ENCODE measurements at places on chromosomes 1 and 21.

GRCh38 chr1:180805316-180805715, 107.4 kb upstream of the KIAA1614 start:
- no peak for DNase-seq

DNA sequence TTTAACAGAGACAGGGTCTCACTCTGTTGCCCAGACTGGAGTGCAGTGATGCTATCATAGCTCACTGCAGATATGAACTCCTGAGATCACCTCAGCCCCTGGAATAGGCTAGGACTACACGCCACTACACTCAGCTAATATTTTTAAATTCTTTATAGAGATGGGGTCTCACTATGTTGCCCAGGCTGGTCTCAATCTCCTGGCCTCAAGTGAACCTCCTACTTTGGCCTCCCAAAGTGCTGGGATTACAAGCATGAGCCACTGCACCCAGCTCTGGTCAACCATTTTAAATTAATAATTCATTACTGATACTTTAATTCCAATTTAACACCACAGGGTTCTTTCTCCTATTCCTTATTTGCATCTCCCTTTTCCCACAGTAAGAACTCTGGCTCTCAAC, 18.5 kb upstream of the EPS15 start:
- no peak for DNase-seq

GRCh38 chr1:45103534-45103933, 91.5 kb downstream of the UROD start:
- no peak for DNase-seq

DNA sequence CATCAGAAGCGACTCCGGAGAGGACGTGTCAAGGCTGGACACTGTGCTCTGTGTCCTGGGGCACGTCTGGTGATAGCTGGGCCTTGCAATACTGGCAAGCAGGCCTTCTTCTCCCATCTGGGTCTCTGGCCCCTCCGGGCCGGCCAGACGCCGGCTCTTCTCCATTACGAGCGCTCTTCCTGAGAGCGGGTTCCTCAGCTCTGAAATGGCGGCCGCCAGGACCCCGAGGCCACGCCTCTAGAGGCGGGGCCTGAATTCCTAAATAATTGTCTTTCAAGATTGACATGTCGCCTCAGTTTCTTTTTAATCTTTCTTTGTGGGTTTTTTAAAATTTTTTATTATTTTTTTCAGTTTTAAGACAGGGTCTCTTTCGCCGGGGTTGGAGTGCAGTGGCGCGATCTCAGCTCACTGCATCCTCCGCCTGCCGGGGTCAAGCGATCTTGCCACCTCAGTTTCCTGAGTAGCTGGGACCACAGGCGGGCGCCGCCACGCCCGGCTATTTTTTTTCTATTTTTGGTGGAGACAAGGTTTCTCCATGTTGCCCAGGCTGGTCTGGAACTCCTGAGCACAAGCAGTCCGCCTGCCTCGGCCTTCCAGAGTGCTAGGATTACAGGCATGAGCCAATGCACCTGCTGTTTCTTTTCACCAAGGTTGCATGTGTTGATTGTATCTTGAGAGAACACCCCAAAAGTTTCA, 9.2 kb downstream of the RNF2 start:
- DNase-seq = no peak

- no peak for DNase-seq
These were observed 41.5 kb downstream of the DTL start for GRCh38 chr1:212077028-212077427.

GRCh38 chr21:27694667-27695066, 727.8 kb upstream of the ADAMTS5 start:
- DNase-seq = no peak

- DNase-seq = no peak
These were observed 264.2 kb downstream of the GRIK3 start for GRCh38 chr1:36769886-36770830.

GRCh38 chr1:208081972-208082371, 162.2 kb downstream of the PLXNA2 start:
- no peak for DNase-seq

DNA sequence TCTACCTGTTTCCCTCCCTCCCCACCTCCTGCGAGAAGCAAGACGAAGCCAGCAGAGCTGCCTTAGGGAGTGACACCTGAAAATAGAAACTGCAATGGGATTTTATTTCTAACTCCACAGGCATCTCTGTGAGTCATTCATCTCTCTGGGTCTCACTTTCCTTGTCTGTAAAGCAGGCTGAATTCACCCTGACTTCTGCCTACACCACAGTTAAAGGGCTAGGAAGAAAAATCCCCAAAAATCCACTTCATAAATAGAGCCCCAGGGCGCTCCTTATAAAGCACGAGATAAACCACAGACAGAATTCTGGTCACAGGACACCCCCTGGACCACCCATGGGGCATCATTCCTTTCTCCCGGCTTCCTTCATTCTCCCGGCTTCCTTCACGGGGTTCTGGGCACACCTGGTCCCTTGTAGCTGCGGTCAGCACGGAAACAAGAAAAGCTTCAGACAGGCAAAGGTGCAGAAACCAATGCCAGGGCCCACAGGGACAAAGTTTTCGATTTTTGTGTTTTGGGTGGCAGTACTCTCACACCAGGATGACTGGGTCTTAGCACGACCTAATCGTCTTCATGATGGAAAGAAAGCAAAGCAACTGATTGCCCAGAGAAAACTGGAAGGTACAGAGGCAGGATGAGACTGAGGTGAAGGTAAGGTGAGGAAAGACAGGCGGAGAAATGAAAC, 2.8 kb upstream of the H6PD start:
- no peak for DNase-seq

- DNase-seq = no peak
These were observed 8.5 kb downstream of the MAP10 start for GRCh38 chr1:232813760-232814159.

DNA sequence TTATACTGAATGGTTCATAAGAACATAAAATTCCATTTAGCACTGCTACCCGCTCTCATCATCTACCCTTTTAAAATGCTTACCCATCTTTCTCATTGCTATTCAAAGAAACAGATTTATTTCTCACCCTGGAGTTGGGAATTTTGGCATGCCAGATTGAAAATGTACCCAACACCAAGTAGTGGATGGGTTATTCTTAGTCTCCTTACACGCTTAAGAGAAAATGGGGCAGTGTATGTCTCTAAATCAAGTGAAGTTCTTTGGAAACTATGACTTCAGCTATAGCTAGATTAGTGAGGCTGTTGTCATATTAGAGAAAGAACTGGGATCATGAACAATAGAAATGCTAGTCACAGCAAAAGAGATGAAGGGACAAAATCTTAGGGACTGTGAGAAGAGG, 27.7 kb upstream of the ESRRG start:
- no peak for DNase-seq

GRCh38 chr1:102733491-102734236, 374.7 kb downstream of the COL11A1 start:
- DNase-seq = no peak

- DNase-seq = no peak
These were observed 5.7 kb downstream of the FHL3 start for GRCh38 chr1:37999430-38000232.

DNA sequence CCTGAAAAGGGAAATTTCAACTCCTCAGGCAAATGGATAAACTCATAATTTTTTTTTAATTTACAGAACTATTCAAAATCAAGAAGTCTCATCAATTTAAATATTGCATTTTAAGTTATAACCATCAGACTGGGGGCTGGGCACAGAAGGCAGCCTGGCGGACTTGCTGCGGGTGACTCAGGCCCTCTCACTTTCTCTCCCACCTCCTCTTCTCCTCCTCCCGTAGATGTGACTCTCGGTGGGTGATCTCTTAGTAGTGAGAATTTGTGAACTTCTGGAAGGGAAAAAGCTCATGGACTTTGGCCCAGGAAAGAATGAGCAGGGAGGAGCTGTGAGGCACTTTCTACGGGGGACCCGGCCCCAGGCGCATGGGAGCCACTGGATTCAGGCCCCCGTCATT, 32.9 kb downstream of the CLIC6 start:
- DNase-seq = no peak

GRCh38 chr1:11291049-11291448, 18.1 kb downstream of the UBIAD1 start:
- no peak for DNase-seq

- DNase-seq = no peak
These were observed 99.7 kb downstream of the GLIS1 start for GRCh38 chr1:53639251-53639763.

Data from activated CD8-positive, alpha-beta memory T cell treated with anti-CD3 and anti-CD28 coated beads for 4 hours (primary cell).